ENCODE measurements at places on chromosomes 2 and 18. TPM values are rescaled to one million over a fixed set of nuclear protein-coding genes. Genes with fewer than 3 reads are reported as not detected.

- DNase-seq = no peak
Observed at GRCh38 chr2:50831676-50832075, 200.3 kb downstream of the NRXN1 start.

DNA sequence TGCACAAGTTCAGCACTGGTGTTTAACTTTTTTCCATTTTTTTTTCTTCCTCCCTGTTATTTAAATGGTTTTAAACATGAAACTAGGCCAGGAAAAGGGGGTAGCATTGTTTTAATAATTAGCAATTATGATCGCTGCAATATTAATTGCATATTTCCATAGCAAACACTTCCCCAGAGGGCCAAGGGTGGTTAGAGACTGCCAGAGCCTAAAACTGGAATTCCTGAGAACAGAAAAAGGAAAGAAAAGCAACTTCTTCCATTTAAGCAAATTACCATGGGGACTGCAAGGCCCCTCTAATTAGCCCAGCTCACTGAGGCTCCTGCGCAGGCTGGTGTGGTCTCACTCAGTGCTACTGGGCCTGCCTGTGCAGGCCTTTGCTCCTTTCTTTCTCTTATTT, 201.5 kb downstream of the SMAD2 start:
- DNase-seq = no peak

- DNase-seq = no peak
Observed at GRCh38 chr2:105778080-105778607, 33.4 kb downstream of the NCK2 start.

- no peak for DNase-seq
Observed at GRCh38 chr18:67862069-67862468, 345.5 kb upstream of the DSEL start.

- DNase-seq = no peak
Observed at GRCh38 chr2:201642086-201642578, 1.2 kb downstream of the TMEM237 start.

GRCh38 chr2:1170241-1170640, 219.6 kb downstream of the SNTG2 start:
- DNase-seq = no peak

GRCh38 chr2:165002638-165003037, 47.3 kb upstream of the SLC38A11 start:
- DNase-seq = no peak

TCF23 gene
- total RNA-seq = not detected

CHCHD5 gene
- 35.2 TPM for total RNA-seq
